ENCODE measurements at places on chromosomes 2 and 18.

GRCh38 chr18:46705521-46705920, 48.5 kb upstream of the LOXHD1 start:
- no peak for DNase-seq

GRCh38 chr2:147800316-147800715, 44.5 kb upstream of the ACVR2A start:
- DNase-seq = no peak

DNA sequence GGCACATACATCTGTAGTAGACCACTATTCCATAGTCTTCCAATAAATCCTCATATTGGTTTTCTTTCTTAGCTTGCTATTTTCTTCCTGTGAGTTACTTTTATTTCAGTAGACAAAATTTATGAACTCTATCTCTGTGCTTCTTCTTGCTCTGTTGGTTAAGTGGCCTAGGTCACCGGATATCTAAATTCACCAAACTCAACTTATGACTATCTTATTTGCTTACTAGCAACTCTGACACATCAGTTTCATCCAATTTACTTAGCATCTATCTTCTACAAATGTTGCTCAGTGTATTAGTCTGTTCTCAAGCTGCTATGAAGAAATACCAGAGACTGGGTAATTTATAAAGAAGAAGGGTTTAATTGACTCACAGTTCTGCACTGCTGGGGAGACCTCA, 432.5 kb upstream of the FSIP2 start:
- no peak for DNase-seq

GRCh38 chr18:64270121-64270520, 121.2 kb upstream of the LINC00305 start:
- no peak for DNase-seq

DNA sequence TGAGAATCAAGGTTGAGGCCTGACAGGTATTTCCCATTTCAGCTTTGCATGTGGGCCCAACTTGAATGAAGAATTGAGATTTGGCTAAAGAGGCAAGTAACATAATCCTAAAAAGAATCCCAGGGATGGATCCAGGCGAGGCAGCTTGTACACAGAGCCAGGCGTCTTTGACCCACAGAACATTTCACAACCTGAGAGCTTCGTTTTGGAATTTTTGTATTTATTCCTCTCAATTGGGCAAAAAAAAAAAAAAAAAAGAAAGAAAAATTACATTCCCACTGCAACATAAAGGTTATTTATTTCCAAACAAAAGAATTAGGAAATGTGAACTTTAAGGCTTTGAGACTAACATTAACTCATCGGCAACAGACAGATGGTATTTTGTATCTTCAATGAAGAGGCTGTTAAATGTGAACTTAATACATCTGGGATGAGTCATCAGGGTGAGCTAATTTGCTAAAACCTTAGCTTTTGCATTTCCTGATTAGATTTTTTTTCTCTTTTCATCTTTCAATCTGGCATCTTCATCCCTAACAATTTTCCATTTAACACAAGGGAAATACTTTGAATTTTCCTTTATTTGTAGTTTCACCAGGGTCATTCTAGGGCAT, 478.5 kb upstream of the TNP1 start:
- DNase-seq = no peak

DNA sequence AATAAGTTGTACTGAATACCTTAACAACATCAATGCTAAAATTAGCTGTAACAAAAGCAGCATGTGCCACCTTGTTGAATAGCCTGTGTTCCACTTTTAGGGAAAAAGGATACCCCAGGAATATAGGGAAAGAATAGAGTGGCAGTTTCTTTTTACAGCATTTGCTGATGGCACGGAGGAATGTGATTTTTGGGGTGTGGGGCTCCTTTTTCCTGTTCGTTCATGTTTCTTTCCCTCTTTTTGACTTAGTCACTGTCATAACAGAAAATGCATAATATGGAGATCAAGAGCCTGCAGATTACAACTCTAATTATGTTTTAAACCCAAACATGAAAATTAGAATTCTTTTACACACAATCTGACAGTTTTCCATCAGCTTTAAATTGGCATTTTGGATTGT, 60.4 kb downstream of the MAP3K20 start:
- DNase-seq = no peak

DNA sequence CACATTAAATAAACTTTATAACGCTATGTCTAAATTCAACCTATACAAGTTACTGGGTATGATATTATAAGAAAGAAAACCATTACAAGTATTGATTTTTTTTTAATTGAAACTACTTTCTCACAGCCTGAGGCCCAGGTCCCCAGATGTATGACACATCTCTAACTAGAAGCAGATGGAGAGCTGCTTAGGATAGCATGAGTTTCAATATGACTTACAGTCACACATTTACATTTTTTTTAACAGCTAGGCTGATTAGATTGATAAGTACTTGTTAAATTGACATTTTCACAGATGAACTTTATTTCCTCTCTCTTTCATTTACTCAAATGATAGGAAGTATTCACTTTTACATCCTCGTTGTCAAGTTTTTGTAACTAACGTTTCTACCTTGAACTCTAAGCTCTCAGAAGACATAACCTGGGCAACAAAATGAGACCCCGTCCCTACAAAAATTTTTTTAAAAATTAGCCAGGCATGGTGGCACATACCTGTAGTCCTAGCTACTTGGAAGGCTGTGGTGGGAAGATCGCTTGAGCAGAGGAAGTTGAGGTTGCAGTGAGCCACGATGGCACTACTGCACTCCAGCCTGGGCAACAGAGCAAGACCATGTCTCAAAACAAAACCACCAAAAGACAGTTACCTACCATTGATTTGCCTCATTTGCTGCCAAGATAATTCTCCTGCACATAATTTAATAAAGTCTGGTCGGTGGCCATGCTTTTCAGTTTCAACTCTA, 52.4 kb downstream of the STK39 start:
- no peak for DNase-seq

GRCh38 chr18:39724652-39725051, 2159.1 kb upstream of the CELF4 start:
- no peak for DNase-seq

DNA sequence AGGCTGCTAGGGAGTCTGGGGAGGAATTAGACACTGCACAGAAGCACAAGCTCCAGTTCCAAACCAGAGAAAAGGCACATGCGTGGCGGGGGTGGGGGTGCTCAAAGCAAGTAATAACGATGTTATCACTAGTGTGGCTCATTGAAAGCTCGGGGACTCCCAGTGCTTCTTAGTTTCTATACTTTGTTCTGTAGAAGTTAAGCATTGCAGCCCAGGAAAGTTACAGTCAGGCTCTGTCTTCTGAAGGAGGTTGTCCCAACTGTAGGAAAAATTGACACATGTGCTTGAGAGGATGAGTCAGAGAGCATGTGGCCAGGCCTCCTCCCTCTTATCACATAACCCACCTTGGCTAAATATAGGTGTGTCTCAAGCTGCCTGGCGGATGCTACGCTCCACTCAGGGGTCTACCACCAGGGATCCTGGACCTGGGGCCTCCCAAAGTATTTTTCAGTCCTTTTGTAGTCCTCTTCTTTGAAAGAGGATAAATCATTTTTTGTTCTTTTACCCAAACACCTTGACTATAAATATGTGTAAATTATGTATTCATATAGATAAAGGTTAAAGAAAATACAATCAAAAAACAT, 3.8 kb downstream of the GALNT5 start:
- DNase-seq = no peak

- DNase-seq = peak; percentile 33
These were observed 114.4 kb upstream of the HAAO start for GRCh38 chr2:42906557-42907411.

DNA sequence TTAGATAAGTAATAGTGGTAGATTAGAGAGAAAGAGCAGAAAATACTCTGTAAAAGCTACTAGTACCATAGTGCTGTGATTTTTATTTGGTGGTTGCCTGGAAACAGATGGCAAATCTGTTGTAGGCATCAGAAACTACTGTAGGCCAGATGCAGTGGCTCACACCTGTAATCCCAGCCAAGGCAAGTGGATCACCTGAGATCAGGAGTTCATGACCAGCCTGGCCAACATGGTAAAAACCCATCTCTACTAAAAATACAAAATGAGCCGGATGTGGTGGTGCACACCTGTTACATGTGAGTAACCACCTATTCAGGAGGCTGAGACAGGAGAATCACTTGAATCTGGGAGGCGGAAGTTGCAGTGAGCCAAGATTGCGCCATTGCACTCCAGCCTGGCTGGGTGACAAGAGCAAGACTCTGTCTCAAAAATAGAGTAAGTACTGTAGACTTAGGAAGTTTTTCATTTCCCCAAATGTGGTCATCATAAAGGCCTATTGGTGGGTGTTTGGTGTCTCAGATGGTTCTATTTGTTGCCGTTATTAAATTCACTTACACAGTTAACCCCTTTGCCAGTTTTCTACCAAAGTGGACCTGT, 79.6 kb downstream of the SPTBN1 start:
- no peak for DNase-seq

GRCh38 chr2:232528746-232529460, 2.9 kb downstream of the CHRND start:
- no peak for DNase-seq

DNA sequence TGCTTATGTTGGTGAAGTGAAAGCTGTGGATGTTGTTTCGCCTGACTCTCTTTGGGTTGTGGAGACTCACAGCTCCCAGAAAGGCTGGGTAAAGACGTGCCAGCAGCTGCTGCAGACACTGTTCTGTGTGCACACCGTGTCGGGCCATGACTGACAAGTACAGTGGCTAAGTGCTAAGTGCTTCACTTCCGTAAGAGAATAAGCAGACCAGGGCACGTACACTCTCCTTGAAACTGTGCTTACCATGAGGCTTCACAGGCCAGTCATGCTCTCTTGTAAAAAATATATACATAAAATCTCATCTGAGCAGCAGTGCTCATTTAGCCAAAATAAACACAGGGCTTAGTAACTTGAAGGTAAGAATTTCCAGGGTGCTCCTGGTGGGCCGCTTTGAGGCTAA, 86.0 kb downstream of the NRP2 start:
- DNase-seq = no peak

- no peak for DNase-seq
These were observed 13.0 kb downstream of the KANSL1L start for GRCh38 chr2:210158236-210158635.

GRCh38 chr2:225512876-225513540, 113.5 kb downstream of the NYAP2 start:
- no peak for DNase-seq

DNA sequence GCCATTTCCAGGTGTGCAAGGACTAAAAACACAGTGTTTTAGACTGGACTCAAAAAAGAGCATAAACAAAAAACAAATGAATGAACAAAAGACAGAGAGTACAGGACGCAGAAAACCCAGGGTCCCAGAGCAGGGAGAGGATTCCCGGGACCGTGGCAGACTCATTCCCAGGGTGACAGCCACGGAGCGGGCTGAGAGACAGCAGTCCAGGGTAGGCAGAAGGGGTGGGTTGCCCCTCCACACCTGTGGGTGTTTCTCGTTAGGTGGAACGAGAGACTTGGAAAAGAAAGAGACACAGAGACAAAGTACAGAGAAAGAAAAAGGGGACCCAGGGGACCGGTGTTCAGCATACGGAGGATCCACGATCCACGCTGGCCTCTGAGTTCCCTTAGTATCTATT, 273.4 kb downstream of the EIPR1 start:
- DNase-seq = no peak

DNA sequence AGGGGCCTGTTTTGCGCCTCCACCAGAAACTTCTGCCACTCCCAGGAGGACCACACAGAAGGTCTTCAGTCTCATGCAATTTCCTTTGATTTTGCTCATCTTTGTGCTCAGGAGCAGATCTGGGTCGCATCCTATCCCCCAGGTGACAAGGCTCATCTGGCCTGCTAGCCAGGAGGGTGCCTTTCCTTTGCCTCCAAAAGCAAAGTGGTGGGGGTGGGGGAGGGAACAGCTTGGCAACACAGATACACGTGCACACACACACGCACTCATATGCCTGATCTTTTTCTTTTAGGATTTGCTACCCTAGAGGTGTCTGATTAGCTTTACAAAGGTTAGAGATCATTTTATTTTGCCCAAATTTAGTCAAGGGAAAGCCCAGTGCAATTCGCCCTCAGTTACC, 13.8 kb upstream of the SPATA3 start:
- no peak for DNase-seq

- no peak for DNase-seq
These were observed 10.8 kb upstream of the CRYBA2 start for GRCh38 chr2:219003979-219004378.

- no peak for DNase-seq
These were observed 37.4 kb downstream of the BIN1 start for GRCh38 chr2:127069536-127069935.

DNA sequence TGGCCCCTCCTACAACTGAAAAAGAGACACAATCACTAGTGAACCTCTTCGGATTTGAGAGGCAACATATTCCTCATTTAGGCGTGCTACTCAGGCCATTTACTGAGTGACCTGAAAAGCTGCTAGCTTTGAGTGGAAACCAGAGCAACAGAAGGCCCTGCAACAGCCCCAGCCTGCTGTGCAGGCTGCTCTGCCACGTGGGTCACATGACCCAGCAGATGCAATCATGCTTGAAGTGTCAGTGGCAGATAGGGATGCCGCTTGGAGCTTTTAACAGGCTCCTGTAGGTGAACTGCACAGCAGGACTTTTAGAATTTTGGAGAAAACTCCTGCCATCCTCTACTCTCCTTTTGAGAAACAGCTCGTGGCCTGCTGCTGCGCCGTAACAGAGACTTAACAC, 578.6 kb upstream of the RAB6C start:
- DNase-seq = no peak

- no peak for DNase-seq
These were observed 221.5 kb downstream of the SH3RF3 start for GRCh38 chr2:109350526-109350925.

- no peak for DNase-seq
These were observed 819 bp upstream of the MAP3K2 start for GRCh38 chr2:127388423-127389164.

GRCh38 chr2:238527565-238527964, 100.8 kb downstream of the ASB1 start:
- DNase-seq = no peak

Data from nucleus accumbens (tissue), 56 donors.